ENCODE measurements at places on chromosomes 12 and 14.

- no peak for DNase-seq
These were observed 63.5 kb downstream of the KITLG start for GRCh38 chr12:88516811-88517210.

DNA sequence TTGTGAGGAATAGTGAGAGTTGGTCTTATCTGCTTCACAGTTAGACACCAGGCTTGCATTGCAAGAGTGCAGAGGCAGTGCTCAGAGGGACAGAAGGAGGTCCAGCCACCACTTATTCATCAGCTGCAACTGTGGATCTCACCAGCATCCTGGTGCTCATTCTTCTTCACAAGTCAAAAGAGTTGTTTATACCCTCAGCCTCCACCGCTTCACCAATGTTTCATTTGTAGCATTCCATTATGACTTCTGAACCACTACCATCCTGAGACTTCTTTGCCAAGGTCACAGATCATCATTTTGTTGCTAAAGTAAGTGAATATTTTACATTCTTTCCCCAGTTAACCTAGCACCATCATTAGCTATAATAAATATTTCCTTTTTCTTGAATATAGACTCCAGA lies 230.5 kb upstream of the KITLG start:
- DNase-seq, result no peak

DNA sequence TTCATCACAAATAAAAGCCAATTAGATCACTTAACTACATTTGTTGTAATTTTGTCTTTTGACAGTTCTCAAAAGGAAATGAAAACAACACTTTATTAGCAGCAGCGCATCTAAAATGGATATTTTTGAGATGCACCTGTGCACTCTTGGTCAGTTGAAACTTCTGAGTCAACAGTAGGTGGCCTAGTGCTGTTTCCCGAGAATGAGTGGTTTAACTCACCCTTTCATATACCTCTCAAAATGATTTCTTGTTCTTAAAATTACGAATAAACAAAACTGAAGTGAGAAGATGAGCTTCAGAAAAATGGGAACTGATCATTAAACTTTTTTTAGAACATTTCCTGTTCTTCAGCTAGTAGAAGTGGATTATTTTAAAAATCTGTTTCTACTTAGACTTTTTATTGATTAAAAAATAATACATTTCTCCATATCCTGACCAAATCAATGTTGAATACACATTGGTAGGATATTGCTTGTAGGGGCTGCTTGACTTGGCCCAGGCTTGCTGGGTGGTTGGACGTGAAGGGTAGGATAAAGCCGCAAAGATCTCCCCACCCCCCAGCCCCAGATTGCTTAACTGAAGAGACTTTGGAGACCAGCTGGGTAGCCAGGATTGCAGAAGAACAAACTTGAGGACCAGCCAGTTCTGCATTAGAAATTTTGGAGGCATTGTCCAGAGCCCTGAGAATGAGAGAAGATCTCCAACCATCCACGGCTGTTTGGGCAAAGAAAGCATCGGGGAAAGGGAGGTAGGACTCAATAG lies 22.3 kb upstream of the STK38L start:
- no peak for DNase-seq

GRCh38 chr14:64826845-64827244 lies 52.9 kb downstream of the SPTB start:
- DNase-seq, result no peak

GRCh38 chr14:72024043-72024407 lies 91.8 kb downstream of the RGS6 start:
- DNase-seq, result no peak

- DNase-seq, result no peak
These were observed 319.5 kb downstream of the PAWR start for GRCh38 chr12:79371226-79371625.

GRCh38 chr14:29752221-29752923 lies 175.3 kb downstream of the PRKD1 start:
- DNase-seq, result no peak

- DNase-seq, result no peak
These were observed 1.2 kb downstream of the GLT8D2 start for GRCh38 chr12:104048811-104049210.

GRCh38 chr14:92719890-92720323 lies 28.5 kb downstream of the LGMN start:
- DNase-seq, result no peak

DNA sequence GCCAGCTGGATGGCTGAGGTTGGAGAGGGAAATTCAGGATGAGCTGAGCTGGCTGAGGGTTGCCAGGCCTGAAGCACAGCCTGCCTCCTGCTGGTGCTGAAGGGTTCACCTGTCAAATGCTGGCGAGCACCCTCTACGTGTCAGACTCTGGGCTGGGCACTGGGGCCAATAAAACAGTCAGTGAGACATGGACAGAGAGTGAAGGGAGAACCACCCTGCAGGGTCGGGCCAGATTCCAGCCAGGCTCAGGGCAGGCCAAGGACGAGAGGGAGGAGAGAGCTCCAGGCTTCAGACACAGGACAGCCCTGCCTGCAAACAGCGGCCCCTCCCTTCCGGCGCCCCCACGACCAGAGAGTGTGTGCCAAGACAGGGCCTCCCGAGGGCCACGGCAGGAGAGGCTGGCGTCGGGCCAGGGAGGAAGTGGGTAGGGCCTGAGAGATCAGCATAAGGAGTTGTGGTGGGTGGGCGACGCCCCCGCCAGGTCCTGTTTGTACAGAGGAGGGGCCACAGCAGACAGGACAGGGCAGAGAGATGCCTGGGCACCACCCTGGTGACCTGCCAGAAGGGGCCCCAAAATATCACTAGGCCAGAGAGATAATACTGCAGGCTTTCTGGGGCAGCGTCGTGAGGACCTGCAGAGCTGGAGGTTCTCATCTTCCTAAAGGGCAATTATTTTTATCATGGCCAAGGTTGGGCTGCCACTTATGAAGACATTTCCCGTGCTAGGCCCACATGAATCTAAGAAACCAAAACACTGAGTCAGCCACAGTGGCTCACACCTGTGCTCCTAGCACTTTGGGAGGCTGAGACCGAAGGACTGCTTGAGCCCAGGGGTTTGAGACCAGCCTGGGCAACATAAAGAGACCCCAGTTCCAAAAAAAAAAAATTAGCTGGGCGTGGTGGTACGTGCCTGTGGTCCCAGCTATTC lies 73.1 kb upstream of the GPR68 start:
- no peak for DNase-seq

DNA sequence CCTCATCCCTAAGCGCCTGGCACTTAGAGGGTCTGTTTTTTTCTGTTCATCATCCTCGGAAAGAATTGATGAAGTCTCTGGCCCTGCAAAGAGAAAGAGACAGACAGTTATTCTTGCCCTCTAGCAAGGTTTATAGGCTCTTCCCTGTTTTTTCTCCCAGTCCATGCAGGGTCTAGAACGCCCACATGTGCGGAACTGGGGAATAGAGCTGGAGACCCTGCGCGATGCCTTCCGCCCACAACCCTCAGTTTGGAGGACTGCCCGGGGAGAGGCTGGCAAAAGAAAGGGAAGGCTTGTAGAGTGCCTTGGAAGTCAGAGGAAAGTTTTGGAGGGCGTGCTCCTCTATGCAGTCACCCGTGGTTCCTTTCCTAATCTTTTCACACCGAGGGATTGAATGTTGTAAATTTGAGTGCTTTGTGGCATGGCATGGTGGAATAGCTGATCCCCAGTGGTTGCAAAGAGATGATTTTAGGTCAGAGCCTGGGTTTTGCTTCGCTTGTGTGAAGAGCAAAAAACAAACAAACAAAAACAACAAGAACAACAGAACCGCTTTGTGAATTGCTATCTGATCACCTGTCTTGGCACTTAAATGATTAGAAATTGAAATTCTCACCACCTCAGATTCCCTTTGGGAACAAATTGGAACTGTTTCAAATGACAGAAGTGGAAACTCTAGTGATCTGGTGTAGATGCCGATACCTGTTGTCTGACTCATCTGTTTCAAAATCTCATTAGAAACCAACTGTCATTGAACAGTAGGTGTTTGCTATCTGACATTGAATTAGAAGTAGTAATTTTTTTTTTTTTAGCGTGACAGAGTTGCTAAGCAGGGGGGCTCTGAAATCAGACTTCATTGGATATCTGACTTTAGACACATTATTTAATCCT lies 947 bp downstream of the GAS2L3 start:
- no peak for DNase-seq

Data from NCI-H1930 (cell line).